Cardiac fibroblast (primary cell): ENCODE measurements at places on chromosomes 3 and 15.

GRCh38 chr15:22811640-22812039, 25.2 kb downstream of the NIPA1 start:
- peak; percentile 21 for DNase-seq

DNA sequence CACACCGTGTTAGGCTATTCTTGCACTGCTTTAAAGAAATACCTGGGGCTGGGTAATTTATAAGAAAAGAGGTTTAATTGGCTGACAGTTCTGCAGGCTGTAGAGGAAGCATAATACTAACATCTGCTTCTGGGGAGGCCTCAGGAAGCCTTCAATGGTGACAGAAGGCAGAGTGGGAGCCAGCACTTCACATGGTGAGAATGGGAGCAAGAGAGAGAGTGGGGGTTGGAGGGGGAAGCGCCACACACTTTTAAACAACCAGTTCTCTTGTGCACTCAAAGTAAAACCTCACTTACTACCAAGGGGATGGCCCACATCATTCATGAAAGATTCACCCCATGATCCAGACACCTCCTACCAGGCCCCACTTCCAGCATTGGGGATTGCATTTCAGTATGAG, 181.1 kb downstream of the APBA2 start:
- DNase-seq: no peak

DNA sequence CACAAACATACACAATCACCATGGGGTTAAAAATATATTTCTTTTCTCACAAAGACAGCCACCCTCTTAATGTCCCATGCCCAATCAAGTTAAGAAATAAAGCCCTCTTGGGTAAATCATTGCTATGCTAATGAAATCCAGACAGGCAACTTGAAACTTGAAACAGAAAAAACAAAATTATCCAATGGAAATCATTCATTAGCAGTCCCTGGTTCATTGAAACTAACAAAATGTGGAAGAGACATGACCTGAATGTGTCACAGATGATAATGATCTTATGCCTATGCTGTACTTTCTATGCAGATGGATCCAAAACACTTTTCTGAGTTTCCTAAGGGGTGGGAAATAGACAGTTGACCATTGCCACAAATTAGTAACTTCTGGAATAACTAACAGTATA, 983.7 kb downstream of the MCTP2 start:
- no peak for DNase-seq

DNA sequence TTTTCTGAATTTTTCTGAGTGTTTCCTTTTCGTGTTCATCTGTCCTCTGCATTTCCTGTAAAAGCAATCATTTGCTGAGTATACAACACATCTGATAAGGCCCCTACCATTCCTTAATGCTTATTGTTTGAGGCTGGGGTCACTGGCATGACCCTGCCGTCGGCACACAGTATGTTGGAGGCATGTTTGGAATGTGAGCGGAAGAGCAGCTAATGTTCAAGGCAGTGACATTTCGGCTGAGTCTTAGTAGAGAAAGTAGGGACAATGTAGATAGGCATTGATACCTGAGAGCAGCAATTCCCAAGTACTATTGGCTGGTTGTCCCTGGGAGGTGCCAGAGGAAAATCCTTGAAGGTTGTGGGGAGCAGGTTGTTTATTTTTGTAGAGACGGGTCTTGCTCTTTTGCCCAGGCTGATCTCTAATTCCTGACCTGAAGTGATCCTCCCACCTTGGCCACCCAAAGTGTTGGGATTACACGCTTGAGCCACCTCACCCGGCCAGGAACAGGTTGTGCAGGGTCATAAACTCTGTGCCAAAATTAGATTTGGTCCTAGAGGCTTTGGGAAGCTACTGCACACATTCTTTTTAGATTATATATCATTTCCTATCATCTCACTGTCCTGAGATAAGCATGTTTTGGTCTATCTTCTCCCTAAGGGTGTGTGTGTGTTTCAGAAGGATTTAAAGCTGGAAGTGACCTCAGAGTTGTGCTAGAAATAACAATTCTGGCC, 13.5 kb downstream of the PTPN23 start:
- DNase-seq: peak; percentile 51

- peak; percentile 40 for DNase-seq
Measured at GRCh38 chr3:152350139-152350538, 81.4 kb downstream of the MBNL1 start.

DNA sequence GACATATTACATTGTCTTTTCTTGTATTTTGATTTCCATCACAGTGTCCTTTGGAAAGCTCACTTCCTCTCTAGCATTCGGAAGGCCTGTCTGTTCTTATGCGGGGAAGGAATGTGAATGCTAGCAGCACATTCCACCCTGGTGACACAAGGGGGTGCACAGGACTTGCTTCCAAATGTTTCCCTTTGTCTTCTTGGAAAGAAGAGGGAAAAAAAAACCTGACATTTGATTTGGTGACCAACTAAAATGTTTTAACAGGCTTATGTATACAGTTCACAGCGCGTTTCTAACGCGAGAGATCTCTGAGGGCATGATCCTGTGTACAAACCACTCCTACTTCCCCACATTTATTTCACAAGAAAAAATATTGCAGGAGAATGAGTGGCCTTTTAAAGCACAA, 107.6 kb upstream of the FXR1 start:
- peak; percentile 68 for DNase-seq

GRCh38 chr3:38480930-38481329, 15.2 kb upstream of the EXOG start:
- DNase-seq: no peak

GRCh38 chr3:124455891-124456290, 274.4 kb upstream of the UMPS start:
- DNase-seq: no peak

GRCh38 chr15:68347392-68347791, 69.8 kb downstream of the FEM1B start:
- DNase-seq: peak; percentile 42

DNA sequence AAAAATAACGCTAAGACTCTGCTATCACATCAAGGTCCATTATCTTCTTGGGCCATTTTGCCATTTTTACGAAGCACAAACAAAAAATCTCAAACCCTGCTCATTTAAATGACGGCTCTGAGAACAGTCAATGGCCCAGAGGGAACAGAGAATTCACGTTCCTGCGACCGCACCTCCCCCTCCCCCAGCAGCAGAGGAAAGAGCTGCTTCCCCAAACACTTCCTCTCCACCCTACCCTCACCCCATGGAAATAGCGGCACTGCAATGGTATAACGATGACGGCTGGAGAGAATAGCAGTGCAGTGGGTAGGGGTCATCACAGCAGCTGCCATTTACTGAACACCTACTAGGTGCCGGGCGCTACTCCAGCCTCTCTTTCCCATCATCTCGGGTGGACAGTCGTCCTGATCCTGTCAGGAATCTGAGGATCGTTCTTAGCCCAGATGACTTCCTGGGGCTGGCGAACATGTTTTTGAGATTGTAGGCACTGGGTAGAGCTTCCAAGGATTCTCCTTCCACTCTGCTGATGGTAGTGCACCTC, 113.3 kb downstream of the IQSEC1 start:
- DNase-seq: no peak

- no peak for DNase-seq
Measured at GRCh38 chr3:144737281-144737680, 765.7 kb downstream of the DIPK2A start.

DNA sequence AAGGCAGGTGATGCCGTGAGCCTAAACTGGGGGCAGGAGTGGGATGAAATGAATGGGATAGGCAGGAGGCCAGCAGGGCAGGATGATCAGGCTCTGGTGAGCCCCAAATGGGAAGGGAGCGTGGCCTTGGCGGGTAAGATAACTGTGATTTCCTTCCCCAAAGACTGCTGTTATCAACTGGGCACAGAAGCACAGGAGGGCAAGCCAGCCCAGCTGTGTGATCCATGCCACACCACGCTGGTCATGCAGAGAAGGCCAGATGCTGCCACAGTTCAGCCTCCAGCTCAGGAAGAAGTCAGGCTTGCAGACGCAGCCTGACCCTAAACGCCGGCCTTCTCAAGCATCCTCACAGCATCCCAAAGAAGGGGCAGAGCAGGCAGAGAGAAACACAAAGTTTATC, 52.1 kb upstream of the GNB5 start:
- DNase-seq: no peak

- DNase-seq: peak; percentile 63
Measured at GRCh38 chr15:52011711-52012144, 7.3 kb upstream of the MAPK6 start.

DNA sequence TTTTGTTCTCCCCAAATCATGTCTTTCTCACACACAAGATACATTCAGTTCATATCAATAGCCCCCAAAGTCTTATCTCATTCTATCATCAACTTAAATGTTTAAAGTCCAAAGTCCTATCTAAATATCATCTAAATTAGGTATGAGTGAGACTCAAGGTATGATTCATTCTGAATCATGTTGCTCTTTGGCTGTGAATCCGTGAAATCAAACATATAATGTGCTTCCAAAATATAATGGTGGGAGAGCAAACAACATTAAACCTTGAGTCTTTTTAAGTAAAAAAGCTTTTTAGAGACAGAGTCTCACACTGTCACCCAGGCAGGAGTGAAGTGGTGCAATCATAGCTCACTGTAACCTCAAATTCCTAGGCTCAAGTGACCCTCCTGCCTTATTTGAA, 139.1 kb downstream of the SAMMSON start:
- no peak for DNase-seq

GRCh38 chr15:71679793-71680353, 130.5 kb upstream of the NR2E3 start:
- peak; percentile 47 for DNase-seq

DNA sequence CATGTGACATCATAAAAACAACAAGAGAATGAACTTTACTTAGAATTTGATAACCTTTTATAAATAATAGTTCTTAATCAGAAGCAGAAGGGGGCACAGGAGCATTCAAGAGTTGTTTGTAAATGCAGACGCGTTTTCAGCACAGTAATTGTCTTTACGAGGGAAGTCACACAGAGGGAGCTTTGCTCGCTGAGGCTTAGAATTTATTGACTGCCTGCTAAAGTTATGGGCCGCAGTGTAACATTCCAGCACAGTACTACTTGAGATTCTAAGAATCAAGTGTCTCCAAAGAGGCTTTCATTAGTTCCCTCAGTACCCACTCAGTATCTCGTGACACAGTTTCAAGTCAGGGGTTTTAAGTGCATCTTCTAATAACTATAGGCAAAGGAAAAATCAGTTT, 288.7 kb downstream of the NR2F2 start:
- DNase-seq: no peak

DNA sequence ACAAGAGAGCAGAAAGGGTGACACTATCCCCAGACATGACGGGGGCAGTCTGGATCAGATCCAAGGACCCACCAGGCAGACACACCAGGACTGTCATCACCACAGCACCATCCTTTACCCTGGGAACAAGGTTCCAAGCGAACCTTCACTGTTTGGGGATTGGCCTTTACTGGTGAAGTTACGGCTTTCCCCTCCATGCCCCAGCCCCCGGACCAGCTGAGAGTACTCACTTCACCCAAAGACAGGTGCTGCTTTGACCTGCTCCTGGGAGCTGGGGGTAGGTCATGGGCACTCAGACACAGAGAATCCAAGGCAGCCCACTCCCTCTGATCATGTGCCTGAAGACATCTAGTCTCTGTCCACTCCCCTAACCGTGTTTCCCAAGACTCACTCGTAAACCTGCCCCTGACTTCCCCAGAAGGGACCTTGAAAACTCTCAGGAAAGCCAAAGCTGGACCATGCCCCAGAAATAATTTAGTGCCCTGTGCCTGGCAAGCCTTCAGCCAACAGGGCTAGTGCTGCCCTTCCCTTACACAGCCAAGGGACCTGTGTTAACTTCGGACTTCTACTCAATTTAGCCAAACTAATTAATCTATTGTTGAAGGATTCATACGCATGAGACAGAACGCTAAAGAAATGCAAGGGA, 2.8 kb downstream of the RRP9 start:
- no peak for DNase-seq

DNA sequence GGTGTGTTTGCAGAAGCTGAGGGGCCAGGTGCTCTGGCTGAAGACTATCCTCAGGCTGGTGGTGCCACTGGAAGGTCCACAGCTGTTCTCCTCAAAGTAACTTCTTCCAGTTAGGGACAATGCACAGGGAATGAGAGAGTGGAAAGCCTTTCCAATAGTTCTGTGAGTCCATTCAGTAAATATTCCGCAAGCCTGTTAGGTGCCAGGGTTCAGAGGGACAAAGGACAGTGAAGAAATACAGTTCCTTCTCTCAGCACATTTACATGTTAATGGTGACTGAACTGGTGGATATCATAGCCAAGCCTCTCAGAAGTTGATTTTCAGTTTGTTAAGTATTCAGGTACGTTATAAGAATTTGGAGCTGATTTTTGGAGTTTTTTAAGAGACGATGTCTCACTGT, 122.5 kb downstream of the C3orf70 start:
- no peak for DNase-seq

DNA sequence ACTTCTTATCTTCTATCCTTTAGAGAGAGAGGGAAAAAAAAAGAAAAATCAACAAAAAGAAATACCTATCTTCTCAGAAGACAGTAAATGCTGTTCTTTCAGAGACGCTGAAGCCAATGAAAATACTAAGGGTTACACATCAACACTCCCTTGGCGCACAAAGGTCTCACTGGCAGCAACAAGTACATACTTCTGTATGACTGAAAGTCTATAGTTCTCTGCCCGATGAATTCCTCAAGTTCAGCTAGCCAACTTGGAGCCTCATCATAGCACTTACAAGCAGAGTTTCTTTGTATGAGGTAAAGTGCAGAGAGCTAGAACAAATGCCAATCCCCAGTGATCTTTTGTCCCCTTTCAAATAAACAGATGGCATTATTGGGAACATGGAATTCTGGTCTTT, 62.7 kb downstream of the CPNE4 start:
- no peak for DNase-seq

- DNase-seq: peak; percentile 43
Measured at GRCh38 chr3:139301183-139301582, 42.6 kb upstream of the MRPS22 start.

- no peak for DNase-seq
Measured at GRCh38 chr15:73375755-73376305, 7.1 kb upstream of the HCN4 start.

GRCh38 chr3:125145751-125146475, 66.6 kb downstream of the SLC12A8 start:
- DNase-seq: peak; percentile 89

DNA sequence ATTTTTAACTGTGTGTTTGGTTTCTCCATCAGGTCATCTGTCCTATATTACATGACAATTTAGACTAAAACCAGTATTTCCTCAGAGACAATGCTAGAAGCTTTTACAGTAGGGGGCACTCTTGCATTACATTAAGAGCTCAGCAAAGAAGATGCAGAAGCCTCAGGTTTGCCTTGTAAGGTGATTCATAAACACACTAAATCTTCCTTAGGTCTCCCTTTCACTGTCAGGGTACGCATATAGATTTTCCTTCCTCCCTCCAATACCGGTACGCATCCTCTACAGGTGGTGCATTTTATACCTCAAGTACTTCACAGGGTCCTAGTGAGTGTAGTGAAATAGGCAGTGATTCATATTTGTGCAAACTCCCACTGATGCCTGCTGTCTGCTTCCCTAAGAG, 46.5 kb downstream of the CD86 start:
- peak; percentile 42 for DNase-seq

- no peak for DNase-seq
Measured at GRCh38 chr3:109631897-109632296, 294.6 kb upstream of the DPPA4 start.

- DNase-seq: no peak
Measured at GRCh38 chr3:6396631-6397030, 464.3 kb upstream of the GRM7 start.
